ENCODE measurements at places on chromosomes 12 and 14.
A peak's percentile ranks its signal among the peaks of the same experiment; 100 is the strongest.

- DNase-seq: no peak
Measured at GRCh38 chr14:22024137-22024536, 350.5 kb upstream of the OR4E1 start.

- DNase-seq: peak; percentile 100
Measured at GRCh38 chr12:96427269-96427729, 27.1 kb upstream of the CDK17 start.

DNA sequence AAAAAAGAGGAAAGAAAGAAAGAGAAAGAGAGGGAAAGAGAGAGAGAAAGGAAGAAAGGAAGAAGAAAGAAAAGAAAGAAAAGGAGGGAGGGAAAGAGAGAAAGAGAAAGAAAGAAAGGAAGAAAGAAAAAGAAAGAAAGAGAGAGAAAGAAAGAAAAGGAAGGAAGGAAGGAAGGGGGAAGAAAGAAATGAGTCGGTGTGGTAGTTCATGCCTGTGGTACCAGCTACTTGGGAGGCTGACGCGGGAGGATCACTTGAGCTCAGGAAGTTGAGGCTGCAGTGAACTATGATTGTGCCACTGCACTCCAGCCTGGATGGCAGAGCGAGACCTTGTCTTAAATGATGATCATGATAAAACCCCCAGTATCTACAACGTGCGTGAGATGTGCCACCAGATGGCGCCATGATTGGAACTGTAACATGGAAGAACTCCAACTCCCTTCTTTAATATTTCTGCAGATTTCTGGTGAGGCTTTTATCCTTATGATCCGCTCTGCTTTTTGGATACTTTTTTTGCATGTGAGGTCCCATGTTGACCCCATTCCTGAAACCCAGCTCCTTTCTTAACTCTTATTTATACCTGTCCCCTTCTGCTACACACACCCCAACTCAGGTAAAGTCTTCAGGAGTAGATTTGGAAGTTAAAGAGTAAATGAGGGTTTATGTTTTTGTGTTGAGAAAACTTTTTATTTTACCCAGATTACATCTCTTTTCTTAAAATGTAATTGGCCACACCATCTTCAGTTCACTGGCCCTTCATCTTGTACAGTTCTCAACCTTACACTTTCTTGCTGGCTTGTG lies 25.6 kb downstream of the RNASE10 start:
- peak; percentile 63 for DNase-seq

DNA sequence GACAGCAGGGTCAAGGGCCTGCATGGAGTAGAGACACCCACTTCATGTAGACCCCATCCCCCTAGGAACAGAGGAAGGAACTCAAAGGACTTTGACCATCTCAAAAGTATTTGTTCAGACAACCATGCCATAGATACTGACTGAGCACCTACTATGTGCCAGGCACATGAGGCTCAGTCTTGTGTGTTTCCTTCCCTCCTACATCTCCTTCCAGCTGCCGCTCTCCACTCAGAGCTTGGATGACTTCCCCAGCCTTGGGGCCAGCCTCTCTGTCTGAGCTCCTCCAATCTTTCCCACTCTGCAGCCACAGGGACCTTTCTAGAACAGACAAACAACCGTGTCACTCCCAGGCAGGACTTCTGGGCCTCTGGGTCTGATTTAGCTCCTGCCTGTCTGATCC lies 2.5 kb downstream of the TRPV4 start:
- DNase-seq: no peak

DNA sequence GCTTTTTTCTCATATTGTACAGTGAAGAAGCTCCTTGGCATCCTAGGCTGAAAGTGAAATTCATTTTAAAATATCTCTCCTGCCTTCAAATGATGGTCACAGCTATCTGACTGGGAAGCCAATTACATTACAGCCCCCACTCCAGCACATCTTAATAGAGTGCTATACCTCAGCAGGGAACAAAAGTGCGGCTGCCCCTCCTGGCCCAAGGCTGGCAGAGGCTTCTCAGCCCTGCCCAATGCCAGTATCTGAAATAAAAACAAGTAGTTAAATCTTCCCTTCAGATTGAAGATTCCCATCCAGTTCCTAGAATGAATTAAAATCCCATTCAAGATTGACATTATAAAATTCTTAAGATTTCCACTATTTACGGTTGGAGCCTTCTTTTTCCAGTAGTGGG lies 54.9 kb upstream of the GNG2 start:
- DNase-seq: no peak

DNA sequence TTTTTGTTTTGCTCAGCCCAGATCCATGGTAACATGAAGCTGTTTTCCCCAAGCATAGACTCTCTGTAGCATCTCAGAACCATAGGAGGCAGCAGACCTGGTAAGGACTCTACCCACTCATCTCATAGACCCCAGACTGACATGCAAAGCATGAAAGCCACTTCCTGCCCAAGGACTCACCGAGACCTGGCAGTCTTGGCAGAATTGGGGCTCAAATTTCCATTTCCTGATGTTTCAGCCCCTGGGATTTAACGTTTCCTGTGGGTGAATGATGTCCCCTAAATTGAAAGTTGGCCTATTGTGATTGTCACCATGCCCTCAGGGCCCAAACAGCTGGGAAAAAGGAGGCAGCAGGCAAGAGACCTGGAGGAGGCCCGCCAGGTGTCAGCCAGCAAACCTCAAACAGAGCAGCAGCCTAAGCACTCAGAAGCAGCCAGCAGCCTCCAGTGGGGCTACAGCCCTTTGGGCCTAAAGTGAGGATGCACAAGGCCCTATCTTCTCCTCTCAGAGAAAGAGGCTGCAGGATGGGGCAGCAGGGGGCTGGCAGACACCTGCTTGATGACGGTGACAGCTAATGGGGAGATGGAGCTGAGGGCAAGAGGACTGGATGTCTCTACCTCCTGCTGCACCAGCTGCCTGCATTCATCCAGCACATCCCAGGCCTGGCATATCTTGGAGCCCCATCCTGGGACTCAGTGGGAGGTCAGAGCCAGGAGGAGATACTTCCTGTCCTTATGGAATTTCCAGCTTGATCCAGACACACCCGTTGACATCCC lies 8.5 kb downstream of the KRT85 start:
- no peak for DNase-seq

GRCh38 chr12:118358612-118359540 lies 13.8 kb downstream of the TAOK3 start:
- DNase-seq: no peak
